Activated T-cell treated with anti-CD3 and anti-CD28 coated beads, Interleukin-2, amount 50 U/mL, for 1 hour (primary cell): ENCODE measurements at places on chromosomes 1 and 21.

GRCh38 chr1:47785561-47786271, 211.5 kb downstream of the TRABD2B start:
- DNase-seq: no peak

GRCh38 chr21:33355996-33356395, 31.2 kb downstream of the IFNAR1 start:
- DNase-seq: no peak

- no peak for DNase-seq
Observed at GRCh38 chr1:54577612-54578011, 29.6 kb downstream of the ACOT11 start.

- peak; percentile 32 for DNase-seq
Observed at GRCh38 chr1:7975212-7975865, 13.8 kb downstream of the PARK7 start.

- DNase-seq: no peak
Observed at GRCh38 chr1:42876009-42876408, 29.6 kb downstream of the ZNF691 start.

DNA sequence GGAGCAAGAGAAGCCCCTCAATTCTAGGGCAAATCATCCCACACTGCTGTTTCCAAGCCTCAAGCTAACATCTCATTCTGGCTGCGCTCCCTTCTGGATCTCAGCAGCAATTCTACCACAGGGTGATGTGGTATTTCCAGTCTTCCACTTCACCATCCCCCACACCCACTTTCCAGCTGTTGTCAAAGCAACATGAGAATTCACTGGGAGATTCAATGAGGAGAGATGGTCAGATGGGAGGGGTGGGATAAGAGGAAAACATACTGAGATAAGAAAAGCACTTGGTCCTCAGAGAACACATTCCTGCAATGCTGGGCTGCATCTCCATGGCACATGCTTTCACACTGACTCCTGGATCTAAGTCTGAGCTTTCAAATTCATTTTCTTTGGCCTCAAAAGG, 47.3 kb upstream of the LRRC52 start:
- DNase-seq: no peak

GRCh38 chr1:196609370-196609737, 1.1 kb upstream of the KCNT2 start:
- no peak for DNase-seq
